ENCODE measurements at places on chromosomes 3 and 15.
A peak's percentile ranks its signal among the peaks of the same experiment; 100 is the strongest.

DNA sequence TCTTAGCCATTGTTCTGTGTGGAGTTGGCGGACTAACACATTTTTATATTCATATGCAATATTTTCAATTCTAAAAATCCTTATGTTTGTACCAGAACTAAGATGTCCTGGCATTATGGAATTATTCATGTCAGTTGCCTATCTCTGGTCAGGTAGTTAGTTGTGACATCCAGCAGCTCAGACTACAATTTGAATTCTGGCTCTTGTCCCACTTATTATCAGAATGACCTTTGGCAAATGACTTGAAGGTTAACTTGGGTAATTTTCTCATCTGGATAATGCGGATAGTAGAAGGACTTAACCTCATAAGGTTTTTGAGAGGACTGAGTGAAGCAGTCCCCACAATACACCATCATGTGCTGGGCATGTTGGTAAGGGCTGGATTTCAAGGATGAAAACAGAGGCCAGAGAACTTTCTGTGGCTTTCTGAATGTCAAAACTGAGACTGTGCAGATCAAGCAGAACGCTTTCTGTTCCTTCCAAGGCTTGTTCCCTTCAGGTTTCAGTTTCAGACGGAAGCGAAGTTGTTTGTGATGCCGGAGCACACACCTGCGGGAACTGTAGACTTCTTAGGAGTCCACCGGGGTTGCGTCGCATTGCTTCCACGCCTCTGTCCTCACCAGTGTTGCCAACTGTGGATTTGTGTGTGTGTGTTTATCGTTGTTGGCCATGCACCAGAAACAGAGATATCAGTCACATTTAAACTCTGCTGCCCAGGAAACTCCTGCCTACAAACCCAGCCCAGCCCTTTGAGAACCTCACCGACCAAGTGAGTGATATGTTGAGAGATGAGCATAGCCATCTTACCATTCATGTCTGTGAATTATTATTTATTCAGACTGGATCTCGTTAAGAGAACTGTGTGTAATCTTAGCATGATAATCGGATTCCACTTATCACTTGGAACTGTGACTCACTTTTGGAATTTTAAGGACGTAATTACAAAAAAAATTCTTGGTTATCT is 76.0 kb downstream of the PTPRG start:
- no peak for DNase-seq

GRCh38 chr3:46300461-46300789 is 53.5 kb upstream of the CCR2 start:
- DNase-seq: no peak

DNA sequence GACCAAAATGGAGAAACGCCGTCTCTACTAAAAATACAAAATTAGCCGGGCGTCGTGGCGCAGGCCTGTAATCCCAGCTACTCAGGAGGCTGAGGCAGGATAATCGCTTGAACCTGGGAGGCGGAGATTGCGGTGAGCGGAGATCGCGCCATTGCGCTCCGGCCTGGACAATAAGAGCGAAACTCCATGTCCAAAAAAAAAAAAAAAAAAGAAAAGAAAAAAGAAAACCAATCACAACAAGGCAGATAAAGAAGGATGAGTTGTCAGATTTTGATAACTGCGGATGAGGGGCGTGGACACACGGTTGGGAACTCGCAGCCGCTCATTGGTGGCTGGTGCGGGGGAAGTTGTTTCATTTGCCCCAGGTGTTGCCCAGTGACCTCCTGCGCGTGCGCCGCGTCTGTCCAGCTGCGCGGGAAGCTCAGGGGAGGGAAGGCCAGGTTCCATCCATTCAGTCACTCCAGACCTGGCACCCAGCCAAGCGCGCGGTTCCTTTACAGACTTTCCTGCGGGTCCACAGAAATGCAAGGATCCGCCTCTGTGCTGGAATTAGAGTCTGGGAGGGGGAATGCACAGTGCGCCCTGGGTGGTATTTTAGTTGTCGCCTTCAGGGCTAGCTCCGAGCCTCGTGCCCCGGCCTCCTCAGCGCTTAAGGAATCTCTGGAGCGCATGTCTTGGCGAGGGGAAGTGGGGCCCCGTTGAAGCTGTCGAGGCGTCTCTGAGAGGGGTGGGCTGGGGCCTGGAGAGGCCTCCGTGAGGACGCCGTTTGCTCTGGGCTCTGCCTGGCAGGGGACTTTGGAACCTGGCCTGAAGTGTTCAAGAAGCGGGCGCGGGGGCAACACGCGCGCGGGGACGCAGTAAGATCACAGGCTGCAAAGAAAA is 708 bp upstream of the GCHFR start:
- peak; percentile 95 for DNase-seq

GRCh38 chr3:167304077-167304476 is 76.0 kb downstream of the ZBBX start:
- DNase-seq: no peak

- no peak for DNase-seq
Measured at GRCh38 chr3:159169828-159170227, 368.0 kb downstream of the MFSD1 start.

DNA sequence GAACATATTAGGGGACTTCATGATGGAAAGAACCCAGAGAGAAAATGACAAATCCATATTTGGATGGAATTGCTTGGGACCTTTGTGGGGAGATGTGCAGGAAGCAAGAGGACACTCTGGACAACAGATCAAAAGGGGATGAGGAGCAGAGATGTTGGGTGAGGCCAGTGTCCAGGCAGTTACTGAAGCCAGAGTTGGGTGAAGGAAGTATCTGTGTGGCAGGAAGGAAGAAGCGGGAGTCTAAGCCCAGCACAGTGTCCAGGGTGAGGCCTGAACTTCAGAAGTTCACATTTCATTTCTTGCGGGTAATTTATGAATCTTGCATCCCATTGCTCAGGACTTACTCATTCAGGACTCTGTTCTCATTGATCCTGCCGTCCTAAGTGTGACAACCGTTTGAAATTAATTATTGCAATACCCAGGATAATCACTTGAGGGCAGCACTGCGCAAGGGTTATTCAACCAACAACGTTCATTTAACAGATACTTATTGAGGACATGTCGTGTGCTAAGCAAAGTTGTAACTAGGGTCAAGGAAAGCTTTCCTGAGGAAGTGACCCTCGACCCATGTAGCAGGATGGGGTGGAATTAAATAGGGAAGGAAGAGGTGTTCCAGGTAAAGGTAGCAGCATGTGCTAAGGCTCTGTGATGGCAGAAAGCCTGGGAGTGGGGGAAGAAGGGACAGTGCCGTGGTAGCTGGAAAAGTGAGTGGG is 61.3 kb upstream of the CMTM8 start:
- no peak for DNase-seq

GRCh38 chr3:175659670-175660350 is 800.7 kb downstream of the NAALADL2 start:
- no peak for DNase-seq

DNA sequence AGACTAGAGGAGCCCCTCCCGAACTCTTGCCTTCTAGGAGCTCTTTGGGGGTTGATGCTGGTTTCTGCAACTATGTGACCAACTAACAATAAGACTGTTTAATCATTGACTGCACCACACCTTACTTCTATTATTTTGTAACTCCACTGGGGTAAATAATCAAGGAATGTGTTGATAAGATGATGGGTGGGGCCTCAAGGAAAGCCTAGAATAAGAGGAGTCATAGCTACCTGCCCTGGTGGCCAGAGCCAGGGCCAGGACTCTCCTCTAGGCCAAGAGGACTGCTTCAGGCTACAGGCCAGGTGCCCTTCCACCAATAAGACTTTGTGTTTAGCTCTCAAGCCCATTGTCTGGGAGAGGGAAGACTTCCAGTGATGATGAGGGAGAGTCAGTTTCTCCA is 41.2 kb upstream of the PIAS1 start:
- DNase-seq: no peak

DNA sequence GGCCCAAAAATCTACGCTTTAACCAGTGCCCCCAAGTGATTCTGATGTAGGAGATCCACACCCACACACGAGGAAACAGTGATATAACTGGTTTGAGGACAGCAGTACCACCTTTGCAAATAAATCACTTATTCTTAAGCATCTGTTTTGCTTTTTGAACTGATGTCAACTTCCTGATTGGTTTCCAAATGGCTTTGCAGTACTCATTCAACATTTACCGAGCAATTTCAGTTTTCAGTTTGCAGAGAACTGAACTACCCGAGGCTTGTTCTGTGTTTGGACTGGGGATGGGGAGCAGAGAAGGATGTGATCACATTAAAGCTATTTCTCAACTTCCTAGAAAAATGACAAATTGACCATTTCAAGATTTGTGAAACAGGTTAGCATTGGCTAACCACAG is 1.1 kb upstream of the GYG1 start:
- no peak for DNase-seq

DNA sequence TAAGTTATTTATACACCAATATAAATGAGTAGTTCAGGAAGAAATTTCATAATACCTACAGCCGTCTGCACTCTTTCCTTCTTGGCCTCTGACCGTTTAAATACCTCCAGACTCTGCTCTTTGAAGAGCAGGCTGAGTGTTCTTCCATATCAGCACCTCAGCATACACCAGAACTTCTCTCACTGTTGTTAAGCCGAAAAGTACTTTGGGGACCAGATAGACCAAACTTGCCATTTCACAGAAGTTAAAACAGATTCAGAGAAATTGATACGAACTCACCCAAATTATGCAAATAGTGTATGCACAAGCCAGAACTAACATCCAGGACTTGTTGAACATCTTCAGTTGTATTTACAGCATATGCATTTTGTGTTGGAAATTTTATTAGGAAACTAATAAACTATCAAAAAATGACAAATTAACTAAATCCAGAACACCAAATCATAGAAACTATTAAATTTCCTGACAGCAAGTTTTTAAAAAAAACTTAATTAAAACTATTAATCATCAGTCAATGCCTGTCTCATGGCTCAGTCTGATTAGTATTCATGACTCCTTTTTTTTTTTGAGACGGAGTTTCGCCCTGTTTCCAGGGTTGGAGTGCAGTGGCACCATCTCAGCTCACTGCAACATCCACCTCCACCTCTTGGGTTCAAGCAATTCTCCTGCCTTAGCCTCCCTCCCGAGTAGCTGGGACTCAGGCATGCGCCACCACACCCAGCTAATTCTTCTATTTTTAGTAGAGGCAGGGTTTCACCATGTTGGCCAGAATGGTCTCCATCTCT is 24.1 kb downstream of the CGGBP1 start:
- no peak for DNase-seq

DNA sequence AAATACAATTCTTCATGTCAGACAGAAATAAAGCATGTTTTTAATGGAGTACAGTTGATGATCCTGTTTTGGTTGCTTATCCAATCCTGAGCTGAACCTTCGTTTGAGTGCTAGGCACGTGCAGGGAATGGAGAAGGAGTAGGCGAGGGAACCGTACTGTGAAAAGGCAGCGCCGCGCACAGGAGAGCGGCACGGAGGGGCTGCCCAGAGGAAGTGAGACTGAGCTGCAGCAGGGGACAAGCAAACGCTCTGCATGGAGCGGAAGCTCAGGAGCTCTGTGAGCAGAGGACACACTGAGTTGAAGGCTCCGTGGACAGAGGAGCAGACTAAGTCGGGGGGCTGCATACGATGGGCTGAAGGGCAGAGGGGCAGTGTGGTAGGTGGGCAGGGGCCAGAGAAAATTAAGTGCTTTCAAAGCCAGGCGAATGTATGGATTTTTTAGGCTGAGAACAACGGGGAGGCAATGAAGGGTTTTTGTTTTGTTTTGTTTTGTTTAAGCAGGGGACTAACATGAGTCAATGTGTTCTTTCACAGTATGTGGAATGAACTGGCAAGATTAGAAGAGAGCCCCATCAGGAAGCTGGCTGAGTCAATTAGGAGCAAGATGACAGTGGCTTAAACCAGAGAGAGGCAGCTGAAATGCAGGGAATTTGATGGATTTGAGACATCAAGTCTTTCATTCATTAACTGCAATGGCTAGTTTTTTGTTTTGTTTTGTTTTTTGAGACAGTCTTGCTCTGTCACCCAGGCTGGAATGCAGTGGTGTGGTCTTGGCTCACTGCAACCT is 23.8 kb upstream of the TM2D3 start:
- no peak for DNase-seq

GRCh38 chr3:169710619-169711018 is 47.1 kb upstream of the MECOM start:
- DNase-seq: no peak

GRCh38 chr3:71492566-71492965 is 91.0 kb downstream of the FOXP1 start:
- no peak for DNase-seq

DNA sequence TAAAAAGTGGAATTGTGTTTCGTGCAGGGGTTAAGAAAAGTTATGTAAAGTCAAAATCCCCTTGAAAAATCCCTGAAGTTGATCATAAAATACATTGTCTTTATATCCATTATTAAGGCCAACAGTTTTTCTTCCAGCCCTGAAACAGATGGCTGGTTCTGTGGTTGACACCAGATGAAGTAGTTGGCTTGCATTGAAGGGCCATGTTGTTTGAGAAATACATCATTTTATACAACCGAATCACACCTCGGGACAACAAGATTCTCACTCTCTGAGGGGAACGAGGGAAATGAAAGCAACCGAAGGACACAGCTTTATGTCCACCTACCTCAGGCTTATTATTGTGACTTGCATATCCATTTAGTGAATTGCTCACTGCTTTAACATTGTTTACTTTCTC is 126.0 kb upstream of the MITF start:
- no peak for DNase-seq

DNA sequence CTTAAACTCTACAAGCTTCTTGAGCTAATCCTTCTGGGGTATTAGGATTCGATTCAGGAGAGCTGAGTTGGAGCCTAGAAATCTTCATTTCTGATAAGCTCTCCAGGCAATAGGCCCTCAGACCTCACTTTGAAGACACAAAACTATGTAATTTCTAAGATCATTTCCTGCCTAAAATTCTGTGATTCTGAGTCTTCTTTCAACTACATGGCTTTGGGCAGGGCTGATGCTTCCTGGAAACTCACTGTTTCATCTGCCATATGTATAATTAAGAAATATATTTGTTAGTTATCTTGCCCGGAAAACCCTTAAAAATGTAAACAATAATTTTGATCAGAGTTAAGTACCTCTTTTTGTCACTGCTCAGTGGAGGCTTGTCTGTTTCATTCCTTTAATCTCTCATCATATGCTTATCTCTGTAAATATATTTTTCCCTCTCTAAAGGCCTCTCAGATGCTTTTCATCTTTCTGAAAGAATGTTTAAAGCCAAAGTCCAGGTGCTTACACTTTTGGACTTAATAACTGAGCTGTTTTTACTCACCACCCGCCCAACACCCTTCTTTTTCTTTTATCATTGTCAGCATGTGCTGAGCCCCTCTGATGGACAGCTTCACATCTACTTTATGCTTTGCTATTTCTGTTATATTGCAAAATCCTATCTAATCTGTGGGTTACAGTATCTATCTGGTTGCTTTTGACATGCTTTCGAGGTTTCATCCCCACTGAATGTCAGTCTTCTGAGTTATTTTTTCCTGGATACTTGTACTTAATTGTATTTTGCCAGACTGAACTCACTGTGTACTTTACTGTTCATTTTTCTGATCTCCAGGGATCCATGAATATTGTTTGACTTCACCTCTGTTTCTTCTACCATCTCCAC is 38.2 kb downstream of the FILIP1L start:
- no peak for DNase-seq

- DNase-seq: no peak
Measured at GRCh38 chr15:99303907-99304306, 52.6 kb downstream of the LRRC28 start.

DNA sequence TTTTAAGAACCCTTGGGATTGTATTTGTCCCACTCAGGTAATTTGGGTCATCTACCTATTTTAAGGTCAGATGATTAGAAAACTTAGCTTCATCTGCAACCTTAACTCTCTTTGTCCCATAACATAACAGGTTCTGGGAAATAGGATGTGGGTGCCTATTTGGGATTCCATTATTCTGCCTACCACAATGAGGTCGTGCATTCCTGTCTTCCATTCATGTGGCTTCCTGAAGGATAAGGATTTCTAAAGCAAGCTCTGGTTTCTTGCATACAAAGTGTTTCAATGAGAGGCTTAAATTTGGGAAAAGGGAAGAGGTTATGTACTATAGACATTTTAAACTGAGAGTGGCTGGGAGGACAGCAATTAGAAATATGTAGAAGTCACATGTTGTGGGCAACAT is 190.3 kb downstream of the MCTP2 start:
- DNase-seq: no peak

Data from RWPE2 (cell line).